NAMALWA (cell line): ENCODE measurements at places on chromosomes 1 and 21.

- DNase-seq, result no peak
Measured at GRCh38 chr21:37508341-37508740, 141.8 kb downstream of the DYRK1A start.

DNA sequence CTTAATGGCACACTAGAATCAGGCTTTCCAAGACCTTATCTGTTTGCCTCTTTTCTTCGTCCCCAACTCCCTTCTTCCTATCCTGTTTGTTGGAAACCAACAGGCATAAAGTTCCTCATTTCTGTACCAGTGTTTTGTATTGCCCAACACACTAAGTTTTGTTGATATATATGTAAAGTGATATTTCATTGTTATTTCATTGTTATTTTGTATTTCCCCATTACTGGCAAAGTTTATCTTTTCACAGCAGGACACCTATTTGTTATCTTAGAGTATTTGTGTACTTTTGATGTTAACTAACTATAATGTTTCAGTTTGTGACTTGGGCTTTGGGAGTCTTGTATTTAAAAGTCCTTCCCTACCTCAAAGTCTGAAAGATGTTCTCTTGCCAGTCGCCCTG is 27.1 kb downstream of the FAM20B start:
- no peak for DNase-seq

GRCh38 chr1:162172311-162173102 is 103.0 kb downstream of the NOS1AP start:
- DNase-seq, result no peak

- no peak for DNase-seq
Measured at GRCh38 chr1:65758128-65758527, 34.6 kb upstream of the PDE4B start.

DNA sequence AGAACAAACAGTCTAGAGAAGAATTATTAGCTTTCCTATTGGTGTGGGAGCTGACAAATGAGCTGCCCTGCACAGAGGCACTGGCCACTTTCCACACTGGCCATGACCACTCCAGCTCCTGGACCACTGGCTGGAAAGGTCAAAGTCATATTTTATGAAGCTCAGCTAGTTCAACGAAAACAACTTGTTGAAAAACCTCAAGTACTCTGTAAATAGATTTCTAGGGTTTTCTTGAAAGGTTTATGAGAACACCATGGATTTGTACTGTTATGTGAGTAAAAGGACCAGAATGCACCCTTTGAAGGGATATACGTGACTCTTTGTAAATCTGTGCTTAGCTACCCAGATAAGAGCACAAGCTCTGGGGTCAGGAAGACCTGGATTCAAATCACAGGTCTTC is 54.5 kb upstream of the FGGY start:
- DNase-seq, result no peak

DNA sequence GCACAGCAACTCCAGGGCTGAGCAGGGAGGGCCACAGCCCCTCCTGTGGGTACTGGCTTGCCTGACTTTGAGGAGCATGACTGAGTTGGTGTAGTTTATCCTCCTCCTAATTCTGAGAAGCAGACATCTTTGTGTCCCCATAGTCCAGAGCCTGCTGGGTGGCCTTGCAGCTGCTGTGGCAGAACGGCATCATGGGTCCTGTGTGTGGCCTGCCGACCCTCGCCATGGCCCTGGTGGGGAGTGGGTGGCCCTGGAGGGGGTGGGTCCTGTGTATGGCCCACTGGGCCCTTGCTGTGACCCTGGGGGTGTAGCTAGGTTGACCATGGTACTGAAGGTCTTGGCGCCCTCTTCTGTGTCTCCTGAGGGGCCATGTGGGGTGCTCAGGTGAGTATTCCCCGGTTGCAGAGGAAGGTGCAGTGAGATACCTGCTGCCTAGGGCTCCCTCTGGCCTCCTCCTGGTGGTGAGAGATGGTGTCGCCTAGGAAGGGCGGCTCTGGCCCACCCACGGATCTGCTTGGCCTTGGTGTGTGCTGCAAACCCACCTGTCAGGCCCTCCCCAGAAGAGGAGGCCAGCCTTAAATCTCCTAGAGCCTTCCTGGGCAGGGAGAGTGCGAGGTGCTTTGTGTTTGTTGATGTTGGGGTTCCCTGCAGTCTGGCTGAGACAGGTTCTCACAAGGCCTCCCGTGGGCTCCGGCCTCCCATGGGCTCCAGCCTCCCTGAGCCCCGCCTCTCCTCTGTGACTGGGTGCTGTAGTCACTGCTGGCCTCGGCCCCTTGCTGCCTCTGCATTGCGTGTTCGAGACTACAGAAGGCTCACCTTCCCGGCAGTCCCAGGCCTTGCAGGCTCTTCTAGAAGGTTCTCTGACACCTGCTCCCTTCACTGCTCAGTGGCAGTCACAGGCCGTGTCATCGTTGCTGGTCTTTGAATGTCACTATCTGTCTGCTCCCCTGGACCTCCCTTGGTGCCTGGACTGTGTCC is 7.8 kb downstream of the SNAP47 start:
- no peak for DNase-seq

DNA sequence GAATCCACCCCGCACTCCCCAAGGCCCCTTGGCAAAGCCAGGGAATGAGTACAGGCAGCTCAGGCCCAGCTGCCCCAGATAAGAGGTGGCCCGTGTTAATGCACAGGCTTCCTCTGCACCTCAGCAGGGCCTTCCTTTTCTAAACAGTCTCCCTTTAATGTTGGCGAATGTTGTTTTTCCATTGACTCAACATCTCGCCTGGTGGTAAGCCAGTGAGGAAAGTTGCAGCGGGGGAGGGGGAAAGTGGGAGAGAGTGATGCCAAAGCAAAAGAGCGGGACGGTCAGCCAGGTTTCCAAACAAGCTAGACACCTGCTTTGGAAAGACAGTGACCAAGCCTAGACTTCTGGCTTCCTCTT is 10.3 kb upstream of the PROX1 start:
- no peak for DNase-seq

- DNase-seq, result no peak
Measured at GRCh38 chr1:245770156-245770555, 615.4 kb downstream of the KIF26B start.

GRCh38 chr1:97364086-97364485 is 556.7 kb downstream of the DPYD start:
- DNase-seq, result no peak

- DNase-seq, result no peak
Measured at GRCh38 chr1:30412241-30413110, 310.9 kb downstream of the MATN1 start.

DNA sequence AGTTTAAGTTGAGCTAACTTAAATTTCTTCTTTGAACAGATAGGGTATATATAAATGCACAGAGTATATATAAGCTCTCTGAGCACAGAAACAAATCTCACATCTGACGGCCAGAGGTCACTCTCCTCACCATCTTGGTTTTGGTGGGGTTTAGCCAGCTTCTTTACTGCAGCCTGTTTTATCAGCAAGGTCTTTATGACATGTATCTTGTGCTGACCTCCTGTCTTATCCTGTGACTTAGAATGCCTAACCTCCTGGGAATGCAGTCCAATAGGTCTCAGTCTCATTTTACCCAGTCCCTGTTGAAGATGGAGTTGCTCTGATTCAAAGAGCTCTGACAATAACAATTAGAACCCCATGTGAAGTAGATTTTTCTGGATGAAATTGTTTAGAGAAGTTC is 1.6 kb upstream of the MOV10 start:
- peak; percentile 43 for DNase-seq

DNA sequence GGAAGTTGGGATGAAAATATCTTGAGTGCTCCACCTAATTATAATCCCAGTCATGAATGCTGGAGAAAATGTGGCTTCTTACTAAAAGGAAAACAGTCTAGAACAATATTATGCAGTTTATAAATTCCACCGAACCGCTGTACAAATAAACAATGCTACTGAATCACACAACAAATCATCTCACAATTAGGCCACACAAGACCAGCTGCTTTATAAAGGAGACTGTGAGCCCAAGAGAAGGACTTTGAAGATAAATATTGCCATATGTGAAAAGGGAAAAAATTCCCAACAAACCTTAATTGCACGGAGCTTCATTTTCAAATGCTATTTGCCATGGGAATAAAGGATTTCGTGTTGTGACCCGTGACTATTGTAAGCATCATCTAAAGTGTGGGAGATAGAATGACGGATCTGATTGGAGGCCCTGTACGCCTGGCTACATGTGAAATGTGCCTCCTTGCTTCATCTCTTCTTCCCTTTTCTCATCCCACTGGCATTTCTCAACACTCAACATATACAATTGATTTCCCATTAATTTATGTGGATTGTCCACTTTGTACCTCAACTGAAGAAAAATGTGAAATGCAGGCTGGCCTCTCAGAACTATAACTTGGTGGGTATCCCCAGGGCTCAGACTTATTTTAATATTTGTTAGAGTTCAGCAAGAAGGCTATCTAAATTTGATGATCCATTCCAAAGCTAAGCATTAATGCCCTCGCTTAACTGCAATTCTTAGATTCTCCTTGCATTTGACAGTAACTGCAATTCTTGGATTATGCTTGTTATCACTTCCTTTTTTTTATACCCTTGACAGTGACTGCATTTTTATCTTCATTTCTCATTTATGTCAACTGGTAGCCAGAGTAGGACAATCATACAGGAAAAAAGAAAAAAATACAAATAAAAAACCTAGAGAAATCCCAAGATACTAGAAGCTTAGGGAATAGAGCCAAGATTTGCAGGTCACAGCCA is 122.3 kb downstream of the TGFB2 start:
- DNase-seq, result no peak

GRCh38 chr1:30321996-30322858 is 401.2 kb downstream of the MATN1 start:
- DNase-seq, result no peak

GRCh38 chr21:26844258-26845065 is 747 bp downstream of the ADAMTS1 start:
- DNase-seq, result no peak

DNA sequence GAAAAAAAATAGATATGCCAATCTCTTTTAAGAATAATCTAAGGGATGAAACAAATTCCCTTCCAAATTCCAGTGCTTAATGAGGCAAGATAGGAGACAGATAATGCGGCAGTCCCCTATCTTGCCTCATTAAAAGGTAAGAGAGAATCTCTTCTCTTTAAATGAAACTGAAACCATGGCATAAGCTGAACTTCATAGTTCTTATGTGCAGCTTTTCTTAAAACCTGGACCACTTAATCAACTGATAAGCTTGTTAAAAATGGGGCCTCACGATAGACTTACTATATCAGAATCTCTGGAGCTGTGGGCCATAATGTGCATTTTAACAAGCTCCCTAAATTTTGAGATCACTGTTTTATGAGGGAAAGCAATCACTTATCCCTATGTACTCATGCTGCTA is 79.2 kb downstream of the NIBAN1 start:
- DNase-seq, result no peak

DNA sequence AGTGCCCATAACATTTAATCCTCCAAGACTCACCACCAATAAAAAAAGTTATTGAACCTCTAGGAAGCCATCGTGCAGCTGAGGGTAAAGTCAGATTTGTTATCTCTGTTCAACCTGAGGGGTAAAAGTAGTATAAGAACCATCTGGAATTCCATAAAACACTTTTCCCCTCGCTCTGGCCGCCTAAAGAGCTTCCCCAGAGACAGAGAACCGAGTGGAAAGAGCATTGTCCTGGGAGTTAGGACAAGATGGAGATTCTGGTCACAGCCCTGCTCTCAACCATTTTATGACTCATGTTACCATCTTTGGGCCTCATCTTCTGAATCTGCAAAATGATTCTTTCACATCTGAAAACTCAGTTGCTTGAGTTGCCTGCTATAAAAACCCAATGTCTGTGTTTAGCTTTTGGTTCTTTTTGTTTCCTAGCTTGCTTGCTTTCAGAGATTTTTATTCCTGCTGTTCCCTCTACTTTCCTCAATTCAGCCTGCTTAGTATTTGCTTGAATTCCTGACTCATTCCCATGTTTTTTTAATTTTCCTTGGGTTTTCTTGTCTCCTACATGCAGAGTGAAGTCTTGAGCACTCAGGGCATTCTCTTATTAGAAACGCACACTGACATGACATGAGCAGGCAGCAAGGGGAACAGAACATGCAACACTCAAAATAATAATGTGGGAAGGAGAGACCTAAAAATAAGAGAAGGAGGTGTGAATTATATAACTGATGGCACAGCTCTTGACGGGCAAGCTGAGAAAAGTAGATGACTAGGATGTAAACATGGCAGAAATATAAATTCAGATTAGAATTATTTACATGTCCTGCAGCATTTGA is 1.7 kb downstream of the EPHX4 start:
- DNase-seq, result no peak

DNA sequence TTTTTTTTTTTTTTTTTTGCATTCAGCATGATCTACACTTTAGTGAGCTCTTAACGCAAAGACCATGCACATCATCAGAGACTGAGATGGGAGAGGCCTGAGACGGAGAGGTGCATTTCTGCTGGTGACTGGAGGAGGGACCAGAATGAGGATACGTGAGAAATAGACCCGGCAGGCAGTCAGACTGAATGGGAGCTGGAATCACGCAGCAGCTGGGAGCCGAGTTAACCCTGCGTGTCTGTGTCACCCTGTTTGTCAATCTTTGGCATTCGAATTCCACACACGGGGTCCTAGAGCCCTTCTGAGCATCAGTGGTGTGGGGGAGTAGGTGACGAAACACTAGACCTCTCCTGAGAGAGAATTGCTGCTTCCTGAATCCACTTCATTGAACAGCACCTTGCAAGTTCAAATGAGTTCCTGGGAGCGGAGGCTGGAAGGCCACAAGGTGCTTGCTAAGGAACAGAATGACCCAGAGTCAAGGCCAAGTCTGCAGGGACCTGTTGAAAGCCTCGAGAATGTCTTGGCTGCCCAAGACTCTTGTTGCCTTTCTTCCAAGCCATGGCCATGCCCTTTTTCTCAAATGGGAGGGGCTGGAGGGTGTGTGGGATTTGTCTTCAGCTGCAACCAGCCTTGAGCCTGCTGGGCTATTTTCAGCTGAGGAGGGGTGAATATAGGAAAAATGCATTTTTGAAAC is 123.3 kb downstream of the CNIH3 start:
- DNase-seq, result no peak

DNA sequence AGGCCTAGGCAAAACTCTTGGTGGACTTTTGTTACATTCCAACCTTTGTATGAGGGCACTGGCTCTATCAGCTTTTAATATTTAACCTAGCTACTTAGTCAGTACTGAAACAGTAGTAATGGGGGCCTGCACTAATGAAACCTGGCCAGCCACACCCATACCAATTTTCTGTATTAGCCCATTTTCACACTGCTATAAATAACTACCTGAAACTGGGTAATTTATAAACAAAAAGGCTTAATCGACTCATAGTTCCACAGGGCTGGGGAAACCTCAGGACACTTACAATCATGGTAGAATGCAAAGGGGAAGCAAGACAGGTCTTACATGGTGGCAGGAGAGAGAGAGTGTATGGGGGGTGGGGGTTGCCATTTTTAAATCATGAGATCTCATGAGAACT is 245.7 kb upstream of the RGS18 start:
- no peak for DNase-seq

GRCh38 chr1:24873148-24873547 is 56.9 kb downstream of the RUNX3 start:
- DNase-seq, result no peak

DNA sequence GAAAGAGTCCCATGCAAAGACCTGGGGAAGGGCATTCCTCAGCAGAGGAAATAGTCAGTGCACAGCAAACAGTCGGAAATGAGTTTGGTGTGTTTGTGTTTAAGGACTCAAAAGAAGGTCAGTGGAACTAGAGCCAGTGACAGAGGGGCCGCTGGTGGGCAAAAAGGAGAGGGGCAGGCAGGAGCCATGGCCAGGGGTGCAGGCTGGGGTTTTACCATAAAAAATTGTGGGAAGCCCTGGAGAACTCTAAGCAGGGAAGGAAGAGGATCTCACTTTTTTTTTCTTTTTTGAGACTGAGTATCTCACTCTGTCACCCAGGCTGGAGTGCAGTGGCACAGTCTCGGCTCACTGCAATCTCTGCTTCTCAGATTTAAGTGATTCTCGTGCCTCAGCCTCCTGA is 33.7 kb upstream of the TARDBP start:
- DNase-seq, result no peak

GRCh38 chr1:61682891-61683290 is 42.0 kb downstream of the TM2D1 start:
- DNase-seq, result no peak
